Myocyte (in vitro differentiated cells): ENCODE measurements at places on chromosomes 11 and 22. TPM values are rescaled to one million over a fixed set of nuclear protein-coding genes. Genes with fewer than 3 reads are reported as not detected.
A peak's percentile ranks its signal among the peaks of the same experiment; 100 is the strongest.

The VSIG2 gene
- total RNA-seq: not detected in 2 replicates

GRCh38 chr11:13333456-13333957, 55.9 kb downstream of the BMAL1 start:
- DNase-seq: peak; percentile 13

GRCh38 chr11:133889893-133890292, 44.6 kb upstream of the SPATA19 start:
- DNase-seq: no peak

The UPK2 gene
- total RNA-seq: not detected in 2 replicates

DNA sequence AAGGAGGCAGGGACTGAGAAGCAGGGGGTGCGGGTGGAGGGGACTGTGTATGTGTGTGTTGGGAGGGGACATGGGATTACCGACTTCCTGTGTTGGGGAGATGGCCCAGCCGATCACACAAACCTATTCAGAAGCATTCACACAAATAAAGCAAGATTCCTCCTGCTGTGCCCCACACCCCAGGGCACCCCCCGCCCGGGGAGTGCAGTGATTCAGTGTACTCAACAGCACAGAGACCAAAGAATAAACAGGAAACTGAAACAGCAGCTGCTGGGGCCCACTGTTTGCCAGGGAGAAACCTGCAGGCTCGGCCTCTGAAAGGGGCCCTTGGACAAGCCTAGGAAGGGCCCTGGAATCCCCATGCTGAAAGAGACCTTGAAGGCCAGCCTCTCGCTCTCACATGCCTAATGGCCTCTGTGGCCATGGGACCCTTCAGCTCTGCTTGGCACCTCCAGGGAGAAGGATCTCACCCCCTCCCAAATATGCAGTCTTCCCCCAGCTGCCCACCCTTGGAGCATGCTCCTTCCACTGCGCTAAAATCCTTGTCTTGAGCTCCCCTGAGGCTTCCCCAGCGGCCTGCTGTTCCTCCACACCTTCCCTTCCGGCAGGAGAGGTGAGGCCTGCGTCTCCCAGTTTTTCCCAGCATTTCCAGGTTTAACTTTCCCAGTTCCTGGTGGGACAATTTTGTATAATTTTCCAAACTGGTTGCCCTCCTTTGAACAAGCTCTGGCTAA, 72.9 kb downstream of the CSNK2A3 start:
- peak; percentile 51 for DNase-seq

GRCh38 chr11:121471167-121471566, 18.4 kb upstream of the SORL1-AS1 start:
- no peak for DNase-seq

- no peak for DNase-seq
Measured at GRCh38 chr22:49657275-49657973, 170.2 kb downstream of the BRD1 start.

DNA sequence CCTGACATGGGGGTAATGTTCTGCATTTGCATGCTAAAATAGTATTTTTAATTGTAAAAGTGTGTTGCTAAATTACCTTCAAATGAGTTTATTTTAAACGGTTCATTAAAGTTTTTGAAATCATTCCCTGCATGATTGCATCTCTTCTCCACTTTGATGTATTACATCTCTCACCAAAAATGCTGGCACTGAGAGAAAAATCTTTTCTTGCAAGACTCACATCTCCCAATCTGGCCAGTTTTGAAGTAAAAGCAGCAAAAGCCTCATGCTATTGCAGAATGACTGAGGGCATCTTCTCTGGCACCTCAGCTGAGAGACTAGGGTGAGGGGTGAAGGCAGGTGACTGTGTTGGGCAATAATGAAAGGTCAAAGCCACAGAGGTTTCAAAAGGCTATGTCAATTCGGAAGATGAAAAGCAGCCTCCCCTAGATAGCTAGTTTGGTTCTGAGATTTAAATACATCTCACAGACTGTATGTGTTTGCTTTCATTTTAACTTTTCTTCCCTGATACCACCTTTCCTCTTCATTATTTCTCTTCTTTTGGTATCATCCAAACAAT, 292.2 kb upstream of the RAG2 start:
- no peak for DNase-seq

The SLN gene
- 9.2 and 84.1 TPM in 2 replicates for total RNA-seq

DNA sequence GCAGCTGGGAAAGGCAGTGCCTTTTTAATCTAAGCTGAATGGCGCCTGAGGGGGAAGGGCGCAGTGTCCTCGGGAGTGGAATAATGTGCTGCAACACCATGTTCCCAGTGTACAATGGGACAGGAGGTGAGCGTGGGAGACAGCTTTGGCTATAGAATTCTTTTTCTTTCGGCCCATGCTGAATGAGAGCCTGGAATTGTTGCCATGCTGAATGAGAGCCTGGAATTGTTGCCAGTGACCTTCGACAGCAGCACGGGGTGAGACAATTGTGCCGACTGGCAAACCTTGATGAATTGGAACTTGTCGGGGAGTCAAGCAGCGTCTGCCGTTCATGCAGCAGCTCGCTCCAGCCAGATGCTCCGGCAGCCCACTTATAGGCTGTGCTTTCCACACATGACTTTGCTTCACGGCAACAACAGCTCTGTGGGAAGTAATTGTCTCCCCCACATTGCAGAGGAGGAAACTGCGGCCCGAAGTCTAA, 141.4 kb upstream of the E2F8 start:
- DNase-seq: no peak

DNA sequence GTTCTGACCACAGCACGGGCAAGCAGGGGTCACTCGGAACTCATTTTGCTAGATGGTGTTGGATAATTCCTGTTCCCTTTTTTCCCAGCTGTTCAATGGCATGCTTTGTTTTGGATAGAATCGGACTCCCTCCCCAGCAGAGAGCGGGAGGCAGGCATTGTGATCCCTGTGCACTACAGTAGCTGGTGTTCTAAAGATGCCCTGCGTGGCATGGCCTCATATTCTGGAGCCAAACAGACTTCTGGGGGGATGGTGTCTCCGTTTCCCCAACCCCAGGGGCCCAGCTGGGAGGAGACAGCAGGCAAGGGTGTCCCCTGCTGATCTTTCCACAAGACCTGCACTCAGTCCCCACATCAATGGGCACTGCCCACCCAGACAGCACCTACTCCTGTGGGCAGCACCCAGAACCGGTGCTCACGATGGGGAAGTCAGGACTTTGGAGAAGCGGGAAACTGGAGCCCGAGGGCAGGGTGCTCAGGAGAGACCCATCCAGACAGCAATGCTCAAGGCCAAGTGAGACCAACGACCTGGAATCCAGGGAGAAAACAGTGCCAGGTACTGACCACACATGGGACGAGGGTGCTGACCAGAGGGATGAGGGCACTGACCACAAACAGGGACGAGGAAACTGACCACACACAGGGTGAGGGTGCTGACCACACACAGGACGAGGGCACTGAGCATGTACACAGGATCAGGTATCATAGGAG, 934.9 kb downstream of the BRD1 start:
- no peak for DNase-seq

GRCh38 chr11:118988280-118988679, 9.7 kb upstream of the CENATAC start:
- DNase-seq: no peak

DNA sequence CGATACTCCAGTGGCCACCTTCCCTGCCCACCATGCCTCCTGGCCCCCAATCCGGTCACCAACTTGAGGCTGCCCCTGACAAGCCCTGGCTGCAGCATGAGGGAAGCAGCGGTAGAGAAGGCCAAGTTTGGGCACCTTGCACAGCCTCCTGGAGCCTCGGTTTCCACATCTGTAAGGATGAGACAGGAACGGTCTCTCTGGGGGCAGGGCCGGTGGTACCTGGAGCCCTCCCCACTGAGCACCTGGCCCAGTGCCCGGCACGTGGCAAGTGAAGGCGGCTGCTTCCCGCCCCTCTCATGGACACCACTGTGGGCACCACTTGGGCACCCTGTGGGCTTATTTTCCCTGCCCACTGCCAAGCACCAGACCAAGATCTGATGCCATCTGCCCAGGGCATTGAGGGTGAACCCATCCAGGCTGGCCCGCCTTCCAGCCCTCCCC, 77.8 kb downstream of the CDKN1C start:
- no peak for DNase-seq

GRCh38 chr11:3341298-3341697, 37.6 kb downstream of the ZNF195 start:
- peak; percentile 23 for DNase-seq

DNA sequence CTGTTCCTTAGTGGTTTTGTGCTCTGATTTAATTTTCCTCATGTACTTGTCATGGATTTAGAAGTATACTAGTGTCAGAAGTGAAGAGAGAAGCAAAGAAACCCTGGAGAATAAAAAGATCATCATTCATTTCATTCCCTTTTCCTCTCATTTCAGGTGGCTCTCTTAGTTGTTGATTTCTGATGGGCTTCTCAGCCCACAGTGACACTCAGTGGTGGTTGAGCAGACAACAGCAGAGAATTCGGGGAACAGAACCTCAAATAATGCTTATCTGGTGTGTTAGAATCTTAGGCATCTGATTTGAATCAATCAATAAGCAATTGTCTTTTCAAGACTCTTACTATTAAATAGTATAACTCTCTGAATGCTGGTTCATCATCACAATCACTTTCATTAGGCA, 1289.4 kb downstream of the FAM181B start:
- no peak for DNase-seq

DNA sequence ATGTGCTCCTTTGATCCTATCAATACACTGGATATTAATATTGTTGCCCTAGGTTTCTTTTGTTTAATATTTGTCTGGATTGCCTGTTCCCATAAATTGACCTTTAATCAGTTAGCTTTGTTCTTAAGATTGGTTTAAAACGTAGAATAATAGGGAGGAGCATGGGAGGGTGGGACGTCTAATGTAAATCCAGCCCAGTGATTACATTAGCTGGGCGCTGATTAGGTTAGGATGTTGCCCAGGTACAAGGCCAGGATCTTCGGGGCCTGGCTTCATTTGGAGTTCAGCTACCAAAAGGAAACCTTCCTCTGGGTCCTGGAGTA, at the start of gene SRSF8:
Gene SRSF8 (plus strand): TSS at position 204 of the 323 bp plus-strand sequence. CDS start 308 bp downstream, outside the sequence.
- no peak for DNase-seq

GRCh38 chr11:22785251-22785650, 44.4 kb downstream of the SVIP start:
- no peak for DNase-seq

The EFCAB6 gene
- 2.7 and 4.6 TPM in 2 replicates for total RNA-seq

- peak; percentile 6 for DNase-seq
Measured at GRCh38 chr11:24575392-24575791, 78.5 kb downstream of the LUZP2 start.

- DNase-seq: no peak
Measured at GRCh38 chr11:116712428-116712827, 60.4 kb downstream of the BUD13 start.

The GPHA2 gene
- total RNA-seq: not detected in 2 replicates

DNA sequence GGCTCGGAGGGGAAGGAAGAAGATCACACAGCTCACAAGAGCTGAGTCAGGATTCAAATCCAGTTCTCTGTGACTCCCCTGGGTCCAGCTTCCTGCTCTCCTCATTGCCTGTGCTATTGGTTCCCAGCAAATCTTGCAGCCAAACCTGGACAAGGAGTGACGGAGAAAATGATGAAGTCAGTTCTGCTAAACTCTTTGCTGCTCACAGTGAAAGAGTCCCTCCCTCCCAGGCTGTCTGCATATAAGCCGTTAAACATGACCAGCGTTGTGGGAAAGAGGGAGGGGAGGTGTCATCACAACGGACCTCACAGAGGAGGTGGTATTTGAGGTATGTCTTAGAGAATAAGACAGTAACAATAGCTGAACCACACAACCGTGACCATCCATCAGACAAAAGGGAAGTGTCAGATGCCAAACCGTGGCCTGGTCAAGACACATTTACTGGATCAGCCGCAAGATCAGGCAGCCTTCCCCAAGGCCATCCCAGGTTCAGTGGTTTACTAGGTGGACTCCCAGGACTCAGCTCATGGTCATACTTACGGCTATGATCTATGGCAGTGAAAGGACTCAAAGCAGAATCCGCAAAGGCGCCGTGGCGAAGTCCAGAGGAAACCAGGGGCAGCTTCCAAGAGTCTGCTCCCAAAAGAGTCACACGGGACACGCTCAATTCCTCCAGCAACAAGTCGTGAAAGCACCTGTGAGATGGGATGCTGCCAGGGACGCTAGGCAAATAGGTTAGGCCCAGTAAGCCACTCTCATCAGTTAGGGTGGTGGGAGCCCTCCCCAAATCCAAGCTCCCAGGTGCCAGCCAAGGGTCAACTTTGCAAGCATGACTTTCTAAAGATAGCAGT, 2.8 kb upstream of the CYTH4 start:
- DNase-seq: no peak

DNA sequence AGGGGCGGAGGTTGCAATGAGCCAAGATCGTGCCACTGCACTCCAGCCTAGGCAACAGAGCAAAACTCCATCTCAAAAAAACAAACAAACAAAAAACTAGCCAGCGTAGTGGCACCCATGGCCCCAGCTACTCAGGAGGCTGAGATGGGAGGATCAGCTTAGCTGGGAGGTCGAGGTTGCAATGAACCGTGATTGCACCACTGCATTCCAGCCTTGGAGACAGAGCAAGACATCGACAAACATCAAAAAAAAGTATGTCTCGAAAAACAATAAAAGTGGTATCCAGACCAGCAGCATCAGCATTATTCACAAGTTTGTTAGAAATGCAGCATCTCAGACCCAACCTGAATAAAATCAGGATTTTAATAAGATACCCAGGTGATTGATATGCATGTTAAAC, 6.2 kb upstream of the MAPK1 start:
- DNase-seq: no peak
